ENCODE measurements at places on chromosomes 11 and 22.

GRCh38 chr11:65215441-65216076 lies 33.8 kb downstream of the CAPN1 start:
- DNase-seq = peak; percentile 36

GRCh38 chr11:39971938-39972337 lies 1487.5 kb downstream of the LRRC4C start:
- no peak for DNase-seq

- no peak for DNase-seq
Measured at GRCh38 chr11:114169821-114170220, 110.3 kb downstream of the ZBTB16 start.

- DNase-seq = no peak
Measured at GRCh38 chr22:48137640-48138039, 1375.2 kb downstream of the TBC1D22A start.

DNA sequence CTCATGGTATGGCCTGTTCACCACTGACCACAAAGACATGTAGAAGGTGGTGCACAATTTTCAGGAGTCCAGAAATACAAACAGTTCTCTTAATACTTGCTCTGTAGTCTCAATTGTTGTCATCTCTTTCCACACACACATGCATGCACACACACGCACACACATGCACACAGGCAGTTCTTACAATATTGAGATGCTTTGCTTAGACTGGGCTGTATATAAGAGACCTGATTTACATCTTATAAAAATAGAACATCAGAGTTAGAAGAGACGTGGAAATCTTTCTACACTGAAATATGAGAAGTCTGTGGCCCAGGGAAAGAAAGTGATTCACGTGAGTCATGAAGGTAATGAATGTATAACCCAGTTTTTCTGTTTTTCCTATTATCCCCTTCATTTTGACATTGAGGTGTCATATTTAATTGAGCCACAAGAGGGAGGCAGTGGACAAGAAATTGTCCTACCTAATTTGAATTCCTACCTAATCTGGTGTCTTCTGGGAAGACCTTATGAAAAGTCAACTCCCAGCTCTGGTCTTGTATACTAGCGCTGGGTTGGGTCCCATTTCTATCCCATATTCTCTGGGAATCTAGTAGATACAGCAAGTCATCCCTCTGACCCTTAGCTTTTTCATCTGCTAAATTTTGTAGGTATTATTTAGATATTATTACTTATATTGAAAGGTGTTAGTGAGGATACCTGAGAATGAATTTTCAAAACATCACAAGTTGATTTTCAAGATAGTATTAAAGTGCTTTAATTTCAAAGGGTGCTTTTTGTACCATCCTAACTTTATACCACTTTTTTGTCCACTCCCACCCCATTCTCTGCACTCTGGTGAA lies 14.9 kb upstream of the MS4A4A start:
- no peak for DNase-seq

- DNase-seq = no peak
Measured at GRCh38 chr22:50175921-50176849, 5.7 kb downstream of the PANX2 start.

DNA sequence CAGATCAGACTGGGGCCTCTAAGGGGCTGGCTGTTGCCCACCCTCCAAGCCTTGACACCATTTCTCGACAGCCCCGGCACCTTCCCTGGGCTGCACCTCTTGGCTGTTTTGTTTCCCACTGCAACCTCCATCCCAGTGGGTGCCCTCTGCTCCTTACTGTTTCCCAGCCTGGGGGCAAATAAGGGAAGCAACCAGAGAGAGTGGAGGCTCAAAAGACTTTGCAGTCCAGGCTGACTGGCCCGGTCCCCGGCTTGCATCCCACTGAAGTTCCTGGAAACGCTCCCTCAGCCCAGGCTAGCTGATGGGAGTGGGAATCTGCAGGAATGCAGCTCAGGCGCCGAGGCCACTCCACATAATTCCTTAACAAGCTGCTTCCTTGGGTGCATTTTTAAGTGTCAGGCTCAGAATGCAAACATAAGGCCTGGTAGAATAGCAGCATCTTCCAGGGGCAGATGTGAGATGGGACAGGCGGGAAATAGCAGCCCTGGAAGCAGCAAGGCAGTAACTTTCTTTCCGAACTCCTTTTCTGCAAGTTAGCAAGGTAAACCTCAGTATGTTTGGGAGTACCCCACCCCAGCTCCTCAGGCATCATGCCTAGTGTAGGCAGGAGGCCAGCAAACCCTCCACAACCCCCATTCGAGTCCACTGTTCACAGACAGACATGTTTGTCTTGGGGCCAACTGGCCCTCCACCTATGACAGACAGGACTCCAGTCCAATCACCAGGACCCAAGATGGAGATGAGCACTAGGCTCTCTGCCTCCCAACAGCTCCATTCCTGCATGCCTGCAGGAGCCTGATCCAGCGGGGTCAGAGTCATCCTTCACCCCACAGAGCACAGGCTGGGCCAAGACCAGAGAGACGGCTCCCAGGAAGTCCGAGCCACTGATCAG lies 39.3 kb downstream of the RPL27A start:
- DNase-seq = no peak

DNA sequence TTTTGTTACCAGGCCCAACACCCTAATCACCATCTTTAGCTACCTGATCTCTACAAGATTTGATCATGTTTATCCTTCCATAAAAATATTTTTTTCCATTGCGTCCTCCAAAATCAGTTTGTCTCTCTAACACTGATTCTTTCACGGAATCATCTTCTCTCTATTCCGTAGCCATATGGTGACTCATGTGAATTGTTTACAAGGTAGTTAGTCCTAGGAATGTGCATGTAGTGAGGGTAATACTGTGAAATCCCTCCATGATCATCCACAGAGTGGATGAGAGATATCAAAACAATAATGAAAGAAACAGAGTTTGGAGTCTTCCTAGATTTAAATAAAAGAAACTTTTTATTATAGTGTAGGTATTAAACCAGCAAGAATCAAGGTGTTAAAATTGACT lies 230.2 kb downstream of the METTL15 start:
- DNase-seq = no peak

DNA sequence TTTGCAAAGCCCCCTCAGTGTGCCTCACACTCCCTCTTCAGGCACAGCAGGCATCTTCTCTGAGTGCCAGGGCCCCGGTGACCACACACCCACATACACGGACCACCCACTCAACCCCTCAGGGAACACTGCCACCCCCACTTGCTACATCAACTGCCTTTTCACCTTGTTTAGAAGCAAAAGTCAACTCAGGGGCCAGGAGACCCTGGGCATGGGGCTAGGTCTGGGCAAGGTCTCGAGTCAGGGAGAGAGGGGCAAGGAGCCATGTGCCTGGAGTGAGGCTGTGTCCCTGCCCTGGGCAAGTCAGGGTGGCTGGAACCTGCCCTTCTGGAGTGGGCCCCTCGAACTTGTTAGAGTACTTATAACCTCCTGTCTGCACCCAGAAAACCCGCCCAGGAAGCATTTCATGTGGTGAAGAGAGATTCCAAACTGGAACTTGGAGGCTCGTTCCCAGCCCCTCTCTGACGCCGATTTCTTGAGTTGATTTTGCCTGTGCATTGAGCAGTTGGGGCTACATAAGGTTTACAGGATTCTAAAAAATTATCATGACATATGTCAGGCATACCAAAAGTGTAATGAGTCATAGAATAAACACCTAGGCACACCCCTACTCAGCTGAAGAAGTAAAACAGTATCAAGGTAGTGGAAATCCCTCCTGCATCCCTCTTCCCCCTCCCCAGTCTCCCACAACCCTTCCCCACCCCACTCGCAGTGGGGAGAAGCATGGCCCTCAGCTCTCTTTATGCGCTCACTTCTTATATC lies 74.3 kb downstream of the MYEOV start:
- no peak for DNase-seq

Measured in stimulated activated CD4-positive, alpha-beta T cell treated with anti-CD3 and anti-CD28 coated beads, Interleukin-2, amount 100 ng/mL, for 4 hours (primary cell).